ENCODE measurements at places on chromosomes 11 and 22.

GRCh38 chr11:129248618-129249017, 56.5 kb upstream of the ARHGAP32 start:
- peak; percentile 77 for DNase-seq

- DNase-seq = peak; percentile 50
Observed at GRCh38 chr11:19311308-19312030, 70.7 kb upstream of the E2F8 start.

- no peak for DNase-seq
Observed at GRCh38 chr11:59195586-59195985, 17.1 kb downstream of the MPEG1 start.

GRCh38 chr22:50683994-50684371, 11.4 kb downstream of the SHANK3 start:
- no peak for DNase-seq

GRCh38 chr11:4459500-4459899, 10.4 kb downstream of the OR52K2 start:
- no peak for DNase-seq

GRCh38 chr11:2662430-2663299, 37.1 kb downstream of the KCNQ1OT1 start:
- DNase-seq = no peak

- no peak for DNase-seq
Observed at GRCh38 chr11:120513436-120514315, 2.1 kb downstream of the GRIK4 start.

- peak; percentile 23 for DNase-seq
Observed at GRCh38 chr22:41479671-41480396, 10.9 kb downstream of the ACO2 start.

GRCh38 chr11:83195649-83196048, 2.1 kb downstream of the ANKRD42 start:
- no peak for DNase-seq

DNA sequence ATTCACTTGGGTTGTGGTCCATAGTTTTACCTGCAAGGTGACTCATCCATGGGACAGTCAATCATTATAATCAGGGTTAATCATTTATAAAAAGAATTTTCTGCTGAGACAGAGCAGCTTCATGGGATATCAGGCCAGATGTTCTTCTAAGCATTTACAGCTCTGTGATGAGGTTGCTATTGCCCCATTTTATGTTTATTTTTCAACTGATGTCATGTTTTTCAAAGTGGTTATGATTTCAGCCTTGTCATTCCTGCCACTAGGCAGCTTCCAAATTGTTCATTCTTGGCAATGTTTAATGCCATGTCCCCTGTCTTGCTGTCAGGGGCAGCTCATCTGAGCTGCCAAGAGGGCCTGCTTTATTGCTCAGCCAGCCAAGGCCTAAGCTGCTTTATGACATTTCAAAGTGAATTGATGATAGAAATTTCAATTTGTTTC, 35.9 kb upstream of the ZBED5 start:
- DNase-seq = peak; percentile 24

DNA sequence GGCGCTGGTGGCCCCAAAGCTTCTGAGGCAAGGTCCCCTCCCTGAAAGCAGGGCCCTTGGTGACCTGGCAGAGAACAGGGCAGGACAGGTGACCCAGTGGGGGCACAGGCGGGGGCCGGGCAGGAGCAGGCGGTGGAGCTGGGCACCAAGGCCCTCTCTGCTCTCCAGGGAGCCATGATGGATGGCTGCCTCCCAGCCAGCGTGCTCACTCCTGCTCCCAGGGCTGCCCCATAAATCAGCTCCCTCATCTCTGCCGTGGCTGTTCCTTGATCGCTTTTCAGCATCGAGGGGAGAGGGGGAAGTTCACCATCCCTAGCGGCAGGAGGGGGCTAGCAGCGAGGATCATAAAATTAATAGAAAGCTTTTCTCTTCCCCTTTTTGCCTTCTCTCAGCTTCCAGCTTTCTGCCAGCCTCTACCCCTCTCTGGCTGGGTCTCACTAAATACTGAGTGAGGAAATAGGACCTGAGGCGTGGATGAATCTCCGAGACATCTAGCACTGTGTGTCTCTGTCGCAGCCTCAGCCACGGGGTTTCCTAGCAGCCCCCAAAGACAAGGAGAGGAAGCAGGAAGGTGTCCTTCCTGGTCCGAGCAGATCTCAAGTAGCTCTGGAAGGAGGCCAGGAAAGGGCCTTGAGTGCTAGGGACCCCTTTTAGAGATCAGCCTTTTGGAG, 22.2 kb upstream of the ELFN2 start:
- no peak for DNase-seq

DNA sequence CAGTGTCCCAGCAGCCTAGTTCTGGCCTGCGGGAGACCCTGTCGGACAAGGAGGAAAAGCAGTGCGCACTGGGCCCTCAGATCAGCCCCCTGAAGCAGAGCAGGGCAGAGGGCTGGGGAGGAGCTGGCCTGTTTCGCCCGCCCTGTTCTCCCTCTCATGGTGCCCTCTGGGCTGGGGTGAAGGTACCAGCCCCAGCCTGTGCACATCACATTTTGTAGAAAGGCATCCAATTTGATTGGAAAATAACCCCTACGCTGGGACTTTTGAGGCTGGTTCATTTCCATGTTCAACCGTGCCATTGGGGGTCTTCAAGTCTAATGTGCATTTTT, 832 bp upstream of the NAP1L4 start:
- DNase-seq = no peak

DNA sequence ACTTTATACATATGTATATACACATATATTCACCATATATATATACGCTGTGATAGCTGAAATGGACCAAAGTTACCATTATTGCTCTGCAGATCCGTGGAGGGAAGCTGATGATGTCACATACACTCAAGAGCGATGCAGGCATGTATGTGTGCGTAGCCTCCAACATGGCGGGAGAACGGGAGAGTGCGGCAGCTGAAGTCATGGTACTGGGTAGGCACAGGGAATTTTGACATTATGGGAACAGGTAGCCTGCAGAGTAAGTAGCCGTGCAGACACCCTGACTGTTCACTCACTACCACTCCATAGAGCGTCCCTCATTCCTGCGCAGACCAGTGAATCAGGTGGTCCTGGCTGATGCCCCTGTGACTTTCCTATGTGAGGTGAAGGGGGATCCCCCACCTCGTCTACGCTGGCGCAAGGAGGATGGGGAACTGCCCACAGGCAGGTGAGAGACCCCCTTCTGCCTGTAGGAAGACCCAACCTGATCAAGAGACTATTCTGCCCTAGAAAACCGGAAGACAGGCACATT, 4.7 kb downstream of the ROBO3 start:
- DNase-seq = no peak

DNA sequence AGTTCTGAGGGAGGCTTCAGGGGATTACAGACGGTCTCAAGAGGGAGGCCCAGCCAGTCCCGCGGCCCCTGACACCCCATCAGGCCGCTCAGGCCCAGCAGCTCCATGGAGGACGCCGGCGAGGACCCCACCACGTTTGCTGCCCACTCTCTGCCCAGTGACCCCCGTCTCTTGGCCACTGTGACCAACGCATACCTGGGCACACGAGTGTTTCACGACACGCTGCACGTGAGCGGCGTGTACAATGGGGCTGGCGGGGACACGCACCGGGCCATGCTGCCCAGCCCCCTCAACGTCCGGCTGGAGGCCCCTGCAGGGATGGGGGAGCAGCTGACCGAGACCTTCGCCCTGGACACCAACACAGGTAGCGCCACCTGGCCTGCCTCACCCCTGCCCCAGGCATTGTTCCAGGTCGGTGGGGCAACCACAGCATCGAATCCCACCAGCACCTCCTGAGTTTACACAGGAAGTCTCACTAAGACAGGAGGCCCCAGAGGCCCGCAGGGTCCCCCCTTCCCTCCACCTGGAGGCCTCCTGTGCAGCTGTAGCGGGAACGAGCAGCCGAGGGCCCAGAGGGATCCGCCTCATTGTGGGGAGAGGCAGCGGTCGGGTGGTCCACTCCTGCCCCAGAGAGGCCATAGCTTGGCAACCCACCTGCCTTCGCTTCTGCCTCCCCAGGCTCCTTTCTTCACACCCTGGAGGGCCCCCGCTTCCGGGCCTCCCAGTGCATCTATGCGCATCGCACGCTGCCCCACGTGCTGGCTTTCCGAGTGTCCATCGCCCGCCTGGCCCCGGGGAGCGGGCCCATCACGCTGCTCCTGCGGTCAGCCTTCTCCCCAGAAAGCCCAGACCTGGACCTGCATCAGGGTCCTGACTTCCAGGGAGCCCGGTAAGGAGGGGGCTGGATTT, 1.0 kb downstream of the PGGHG start:
- DNase-seq = no peak

DNA sequence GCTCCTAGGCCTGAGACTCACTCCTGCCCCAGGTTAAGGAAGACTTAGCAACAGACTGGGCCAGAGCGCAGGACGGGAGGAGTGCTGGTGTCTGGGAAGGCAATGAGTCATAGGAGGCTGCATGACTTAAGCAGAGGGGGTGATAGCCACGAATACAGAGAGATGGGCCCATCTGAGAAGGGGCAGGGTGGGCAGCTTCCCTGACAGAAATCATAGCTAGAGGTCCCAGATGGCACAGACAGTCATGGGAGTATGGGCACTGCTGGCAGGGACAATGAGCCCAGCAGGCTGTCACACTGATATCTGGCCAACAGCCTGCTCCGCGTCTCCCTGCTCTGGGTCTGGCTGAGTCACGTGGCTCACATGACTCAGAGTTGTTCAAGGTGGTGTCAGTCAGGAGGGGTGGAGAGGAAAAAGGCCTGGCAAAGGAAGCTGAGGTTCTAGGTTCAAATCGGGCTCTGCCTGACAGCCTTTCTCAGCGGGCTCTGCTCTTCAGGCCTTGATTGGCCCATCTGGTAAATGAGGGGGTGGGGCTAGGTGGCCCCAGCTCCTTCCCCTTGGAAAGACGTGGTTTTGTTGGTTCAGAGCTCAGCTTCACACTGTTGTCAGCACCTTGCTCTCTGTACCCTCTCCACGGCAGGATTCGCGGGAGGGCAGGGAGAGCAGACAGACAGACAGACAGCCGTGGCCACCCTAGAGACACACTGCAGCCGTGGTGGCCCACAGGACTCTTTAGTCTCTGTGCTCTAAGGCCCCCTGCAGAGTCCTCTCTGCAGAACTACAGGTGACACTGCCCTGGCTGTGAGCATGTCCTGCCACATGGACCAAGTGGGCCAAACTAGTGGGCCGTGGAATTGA, 47.8 kb downstream of the DBX1 start:
- DNase-seq = peak; percentile 95

DNA sequence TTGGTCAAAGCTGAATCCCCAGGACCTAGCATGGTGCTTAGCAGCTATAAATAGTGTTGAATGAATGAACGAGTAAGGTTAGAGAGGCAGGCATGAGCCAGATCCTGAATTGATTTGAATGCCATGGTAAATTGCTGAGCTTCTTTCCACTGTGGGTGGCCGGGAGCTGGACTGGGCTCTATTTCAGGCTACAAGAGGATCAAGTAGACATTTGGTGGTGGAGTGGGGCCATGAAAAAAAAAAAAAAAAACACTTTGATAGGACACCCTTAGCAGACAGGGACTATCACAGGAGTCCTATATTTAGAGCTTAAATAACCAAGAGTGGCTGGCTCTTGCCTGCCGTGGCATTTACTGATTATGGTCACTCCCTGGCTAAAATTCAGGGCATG, 77.6 kb downstream of the MIAT start:
- DNase-seq = no peak

DNA sequence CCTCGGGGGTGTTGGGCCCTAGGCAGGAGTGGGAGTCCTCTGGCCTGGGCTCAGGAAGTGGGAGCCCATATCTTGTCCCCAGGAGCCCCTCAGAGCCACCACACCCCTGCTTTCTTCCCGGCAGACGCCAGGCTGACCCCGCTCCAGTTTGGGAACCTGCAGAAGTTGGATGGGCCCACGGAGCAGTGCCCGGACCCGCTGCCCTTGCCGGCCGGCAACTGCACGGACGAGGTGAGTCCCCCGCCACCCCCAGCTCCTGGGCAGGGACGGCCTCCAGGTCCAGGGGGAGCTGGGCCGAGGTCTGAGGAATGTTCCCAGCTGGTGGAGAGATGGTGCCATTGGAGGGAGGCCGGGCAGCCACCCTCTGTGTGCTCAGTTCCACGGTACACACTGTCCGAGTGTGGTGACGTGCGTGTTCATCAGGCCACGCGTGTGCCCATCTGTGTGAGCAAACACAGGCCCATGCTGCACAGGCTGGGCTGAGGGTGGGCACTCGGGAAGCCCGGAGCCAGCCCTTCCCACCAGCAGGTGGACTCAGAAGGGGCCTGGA, 4.8 kb downstream of the MUC5B start:
- DNase-seq = no peak

- no peak for DNase-seq
Observed at GRCh38 chr11:110455718-110456117, 26.0 kb downstream of the FDX1 start.

GRCh38 chr22:38924347-38924952, 33.0 kb upstream of the APOBEC3A start:
- peak; percentile 88 for DNase-seq

DNA sequence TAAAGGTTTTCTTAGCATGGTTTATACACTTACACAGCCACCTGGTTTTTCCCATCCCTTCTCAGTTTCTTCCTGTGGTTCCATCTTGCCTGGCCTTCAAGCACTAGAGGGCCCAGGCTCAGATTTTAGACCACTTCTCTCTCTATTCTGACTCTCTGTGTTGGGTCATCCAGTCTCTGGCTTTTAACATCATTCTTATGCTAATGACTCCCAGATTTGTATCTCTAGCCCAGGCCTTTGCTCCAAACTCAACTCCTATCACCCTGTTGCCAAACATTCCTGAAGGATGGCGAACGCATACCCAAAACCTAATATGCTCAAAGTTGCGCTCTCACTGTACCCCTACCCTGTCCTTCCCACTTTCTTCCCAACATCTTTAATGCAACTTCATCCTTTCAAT, 135.1 kb downstream of the SPATA19 start:
- no peak for DNase-seq

- no peak for DNase-seq
Observed at GRCh38 chr11:17066691-17067090, 10.8 kb downstream of the RPS13 start.

DNA sequence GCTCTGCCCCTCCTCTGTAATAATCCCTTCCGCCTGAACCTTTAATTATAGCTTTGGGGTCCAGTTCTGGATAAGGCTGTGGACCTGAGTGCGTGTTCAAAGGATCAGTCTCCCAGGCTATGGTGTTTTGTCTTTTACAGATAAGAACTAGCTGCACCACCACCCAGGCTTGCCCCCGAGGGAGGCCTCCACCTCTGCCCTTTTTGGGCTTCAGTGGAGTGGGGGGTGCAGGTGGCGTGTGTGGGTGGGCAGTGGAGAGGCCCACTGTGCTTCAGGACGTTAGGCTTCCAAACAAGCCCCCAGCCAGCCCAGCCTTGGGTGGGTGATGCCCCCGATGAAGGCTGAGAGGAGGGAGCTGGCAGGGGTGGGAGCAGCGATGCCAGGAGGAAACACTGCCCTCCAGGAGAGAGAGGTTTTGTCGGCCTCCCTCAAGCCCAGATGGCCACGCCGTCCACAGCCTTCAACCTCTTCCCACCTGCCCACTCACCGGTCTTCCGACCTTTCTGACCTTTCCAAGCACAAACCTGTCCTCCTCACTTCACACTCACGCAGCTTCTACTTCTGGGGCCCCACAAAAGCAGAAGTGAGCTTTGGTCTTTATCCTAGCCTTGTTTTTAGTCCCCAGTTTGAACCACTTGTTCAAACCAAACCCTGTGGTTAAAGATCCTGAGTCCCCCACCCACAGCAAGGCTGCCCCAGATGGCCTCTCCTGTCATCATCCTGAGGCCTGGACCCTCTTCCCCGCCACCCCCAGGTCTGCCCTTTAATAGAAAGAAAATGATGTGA, 20.4 kb downstream of the PSMD13 start:
- no peak for DNase-seq

GRCh38 chr11:93123351-93123898, 74.4 kb downstream of the SLC36A4 start:
- peak; percentile 14 for DNase-seq

All from fibroblast of skin of abdomen (primary cell).